ENCODE measurements at places on chromosomes 1 and 21.
A peak's percentile ranks its signal among the peaks of the same experiment; 100 is the strongest.

DNA sequence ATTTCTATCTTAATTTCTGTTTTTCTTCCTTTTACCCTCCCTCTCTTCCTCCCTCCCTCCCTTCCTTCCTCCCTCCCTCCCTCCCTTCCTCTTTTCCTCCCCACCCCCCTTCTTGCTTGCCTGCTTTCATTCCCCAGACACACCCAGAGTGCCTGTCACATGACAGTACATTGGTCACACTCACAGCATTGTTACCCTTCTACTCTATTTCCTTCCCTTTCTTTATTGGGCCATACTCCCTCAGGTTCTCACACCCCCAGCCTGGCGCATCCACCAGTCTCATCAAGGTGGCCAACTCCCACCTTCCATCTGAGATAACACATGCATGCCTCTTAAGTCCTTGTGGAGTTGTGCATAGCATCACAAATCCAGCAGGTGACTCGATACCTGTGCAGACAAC lies 10.9 kb downstream of the TMPRSS3 start:
- DNase-seq = no peak

- DNase-seq = no peak
These were observed 308.1 kb downstream of the GPATCH2 start for GRCh38 chr1:217322834-217323233.

- no peak for DNase-seq
These were observed 45.7 kb downstream of the PAX7 start for GRCh38 chr1:18676332-18676781.

DNA sequence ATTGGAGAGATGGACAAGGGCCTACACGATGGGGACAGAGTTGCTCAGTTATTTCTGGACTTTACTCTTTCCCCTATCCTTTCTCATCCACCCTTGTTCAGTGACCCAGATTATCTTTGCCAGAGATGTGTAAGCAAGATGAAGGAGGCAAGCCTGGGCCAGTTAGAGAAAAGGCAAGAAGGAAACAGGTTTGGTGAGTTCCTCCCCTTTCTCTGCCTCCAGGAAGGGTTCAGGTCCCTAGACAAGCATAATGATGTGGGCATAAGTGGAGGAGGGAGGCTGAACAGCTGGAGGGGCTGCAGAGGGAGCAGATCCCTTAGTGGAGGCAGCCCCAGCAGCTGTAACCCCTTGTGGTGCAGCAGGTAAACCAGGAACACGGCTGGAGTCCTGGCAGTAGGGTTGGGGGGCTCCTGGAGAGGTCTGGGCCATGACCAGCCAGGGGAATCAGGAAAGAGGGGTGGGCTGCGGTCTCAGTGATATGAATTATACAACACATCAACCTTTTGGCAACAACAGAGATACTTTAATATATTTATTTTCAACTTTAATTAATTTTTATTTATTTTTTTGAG lies 9.2 kb upstream of the CDC42 start:
- no peak for DNase-seq

- no peak for DNase-seq
These were observed 393.6 kb downstream of the PTPRU start for GRCh38 chr1:29629814-29630516.

- no peak for DNase-seq
These were observed 8.1 kb upstream of the TCHHL1 start for GRCh38 chr1:152096931-152097330.

DNA sequence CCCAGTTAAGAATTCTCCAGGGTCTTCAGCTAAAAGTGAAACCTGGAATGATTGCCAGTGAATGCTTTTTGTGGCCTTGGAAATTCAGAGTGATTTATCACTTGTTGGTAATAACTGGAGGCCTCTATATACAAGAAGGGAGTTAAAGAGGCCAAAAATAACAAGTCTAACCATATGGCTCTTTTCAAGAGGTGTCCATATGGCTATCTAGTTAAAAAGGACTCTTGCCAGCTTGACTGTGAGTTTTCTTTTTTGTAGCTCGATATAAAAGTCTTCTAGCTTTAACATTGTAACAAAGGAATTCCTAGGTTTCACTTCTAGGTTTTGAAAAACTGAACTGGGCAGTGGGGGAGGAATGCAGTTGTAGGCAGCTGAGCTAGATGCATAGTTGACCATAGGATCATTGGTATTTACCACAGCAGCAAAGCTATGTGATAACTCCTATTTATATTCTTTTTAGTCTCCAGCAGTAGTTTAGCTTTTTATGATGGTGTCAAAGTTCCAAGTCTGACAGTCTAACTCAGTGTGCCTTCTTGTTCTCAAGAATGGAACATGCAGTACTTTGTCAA lies 44.4 kb downstream of the CACHD1 start:
- peak; percentile 70 for DNase-seq

GRCh38 chr1:17496419-17496818 lies 43.1 kb upstream of the ARHGEF10L start:
- DNase-seq = no peak

- DNase-seq = no peak
These were observed 190.0 kb upstream of the C1orf105 start for GRCh38 chr1:172230526-172230925.

GRCh38 chr1:180527101-180527669 lies 24.8 kb upstream of the ACBD6 start:
- DNase-seq = peak; percentile 28

DNA sequence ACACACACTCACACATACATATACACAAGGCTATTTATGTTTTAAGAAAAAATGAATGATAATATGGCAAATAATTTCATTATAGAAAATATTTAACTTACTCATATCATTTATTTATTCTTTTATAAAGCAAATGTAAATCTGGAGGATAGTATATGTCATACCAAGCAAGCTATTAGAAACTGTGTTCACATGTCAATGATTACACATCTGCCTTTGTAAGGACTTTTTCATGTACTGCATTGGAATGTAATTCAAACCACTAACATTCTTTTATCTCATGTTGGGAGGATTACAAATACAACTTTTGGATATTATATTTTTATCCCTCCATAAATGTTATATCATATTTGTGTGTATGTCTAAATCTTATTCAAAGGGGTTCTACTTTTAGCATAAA lies 1887.4 kb downstream of the NCAM2 start:
- no peak for DNase-seq

DNA sequence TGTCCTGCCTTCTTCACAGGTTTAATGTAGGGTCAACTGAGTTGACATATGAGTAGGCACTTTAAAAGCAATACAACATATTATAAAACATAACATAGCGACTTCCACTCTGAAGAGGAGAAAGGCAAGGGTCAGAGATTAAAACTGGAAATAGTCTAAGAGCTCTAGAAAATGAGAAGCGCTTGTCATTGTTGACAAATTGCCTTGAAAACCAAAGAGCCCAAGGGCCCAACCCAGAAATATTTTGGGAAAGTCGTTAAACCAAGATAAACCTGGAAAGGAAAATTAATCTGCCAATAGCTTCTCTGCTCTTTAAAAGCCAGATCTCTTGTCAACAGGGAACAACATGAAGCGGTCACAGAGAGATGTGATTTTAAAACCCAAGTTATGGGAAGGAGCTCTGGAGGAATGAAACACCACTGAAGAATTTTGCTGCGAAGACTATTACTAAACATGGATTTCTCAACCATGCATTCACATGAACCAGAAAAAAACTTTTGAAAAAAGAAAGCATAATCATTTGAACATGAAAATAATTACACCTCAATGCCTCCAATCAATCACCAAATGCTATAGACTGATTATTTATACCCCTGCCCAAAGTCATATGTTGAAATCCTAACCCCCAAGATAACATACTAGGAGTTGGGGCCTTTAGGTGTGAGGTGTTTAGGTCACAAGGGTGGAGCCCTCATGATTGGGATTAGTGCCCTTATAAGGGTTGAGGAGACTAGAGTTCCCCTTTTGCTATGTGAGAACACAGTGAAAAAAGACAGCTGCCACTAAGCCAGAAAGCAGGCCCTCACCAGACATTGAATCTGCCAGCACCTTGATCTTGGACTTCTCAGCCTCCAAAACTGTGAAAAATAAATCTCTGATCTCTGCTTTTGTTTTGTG lies 33.0 kb upstream of the MTF1 start:
- DNase-seq = peak; percentile 71

DNA sequence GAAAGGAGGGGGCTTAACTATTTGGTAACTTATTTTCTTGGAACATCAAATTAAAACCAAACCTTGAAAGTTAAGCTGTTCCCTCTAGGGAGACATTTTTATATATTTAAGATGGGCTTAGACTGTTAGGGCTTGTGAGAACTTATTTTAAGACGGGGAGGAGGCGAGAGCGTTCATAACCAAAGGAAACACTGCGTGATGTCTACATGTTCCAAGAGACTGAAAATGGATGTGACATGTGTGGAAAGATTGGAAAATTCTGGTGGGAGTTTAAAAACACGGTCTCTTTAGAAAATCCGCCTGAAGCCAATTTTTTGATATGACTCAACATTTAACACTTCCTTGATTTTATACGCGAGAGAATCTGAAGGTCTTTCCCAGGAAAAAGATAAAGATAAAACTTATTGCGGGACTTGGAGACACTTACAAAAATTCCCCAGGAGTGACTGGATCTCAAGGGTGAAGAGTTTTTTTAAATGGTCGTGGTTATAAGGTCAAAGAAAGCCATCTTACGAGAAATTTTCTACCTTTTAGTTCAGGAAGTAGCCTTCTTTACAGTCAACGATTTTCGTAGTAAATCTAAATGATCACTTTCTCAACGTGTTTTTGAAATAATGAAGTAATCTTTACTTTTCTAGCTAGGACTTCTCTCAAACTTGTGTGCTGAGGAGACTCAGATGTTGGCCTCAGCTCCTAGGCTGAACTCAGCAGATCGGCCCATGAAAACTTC lies 828 bp downstream of the PNRC2 start:
- peak; percentile 78 for DNase-seq

GRCh38 chr1:241596633-241597032 lies 43.5 kb downstream of the CHML start:
- no peak for DNase-seq

DNA sequence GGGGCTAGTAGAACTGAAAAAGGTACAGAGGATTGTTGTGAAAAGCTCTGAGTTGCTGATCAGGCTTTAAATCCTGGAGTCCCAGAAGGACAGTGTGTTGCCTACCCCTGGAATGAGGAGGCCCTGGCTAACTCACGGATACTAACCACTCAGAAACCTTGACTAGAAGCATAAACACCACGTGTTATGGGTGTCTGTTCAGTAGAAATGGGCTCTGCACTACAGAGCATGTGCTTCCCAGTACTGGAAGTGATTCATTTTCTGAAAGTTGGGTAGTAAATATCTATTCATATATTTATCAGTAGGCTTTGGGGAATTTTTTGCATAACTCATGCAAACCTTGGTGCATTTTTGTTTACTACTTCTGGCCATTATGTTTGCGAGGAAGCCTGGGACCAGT lies 15.1 kb upstream of the CLCA1 start:
- no peak for DNase-seq

DNA sequence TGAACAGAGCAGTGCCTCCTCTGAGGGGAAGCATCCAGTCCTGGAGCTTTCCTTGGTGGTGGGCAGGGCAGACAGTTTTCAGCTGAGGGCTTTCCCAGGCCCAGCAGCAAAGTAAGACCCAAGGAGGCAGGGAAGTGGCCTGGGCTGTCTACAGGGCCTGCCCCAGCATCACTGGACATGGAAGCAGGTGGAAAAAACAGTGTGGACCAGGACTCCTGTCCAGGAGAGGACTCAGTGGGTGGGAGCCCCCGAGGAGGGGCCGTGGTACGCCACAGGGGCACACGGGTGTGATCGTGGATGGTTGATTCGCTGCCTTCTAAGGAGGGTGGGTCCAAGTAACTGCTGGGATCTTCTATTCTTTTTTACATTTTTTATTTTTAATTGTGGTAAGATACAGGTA lies 387.6 kb downstream of the KIF26B start:
- DNase-seq = no peak

GRCh38 chr1:22362626-22363402 lies 88.8 kb upstream of the ZBTB40 start:
- no peak for DNase-seq

DNA sequence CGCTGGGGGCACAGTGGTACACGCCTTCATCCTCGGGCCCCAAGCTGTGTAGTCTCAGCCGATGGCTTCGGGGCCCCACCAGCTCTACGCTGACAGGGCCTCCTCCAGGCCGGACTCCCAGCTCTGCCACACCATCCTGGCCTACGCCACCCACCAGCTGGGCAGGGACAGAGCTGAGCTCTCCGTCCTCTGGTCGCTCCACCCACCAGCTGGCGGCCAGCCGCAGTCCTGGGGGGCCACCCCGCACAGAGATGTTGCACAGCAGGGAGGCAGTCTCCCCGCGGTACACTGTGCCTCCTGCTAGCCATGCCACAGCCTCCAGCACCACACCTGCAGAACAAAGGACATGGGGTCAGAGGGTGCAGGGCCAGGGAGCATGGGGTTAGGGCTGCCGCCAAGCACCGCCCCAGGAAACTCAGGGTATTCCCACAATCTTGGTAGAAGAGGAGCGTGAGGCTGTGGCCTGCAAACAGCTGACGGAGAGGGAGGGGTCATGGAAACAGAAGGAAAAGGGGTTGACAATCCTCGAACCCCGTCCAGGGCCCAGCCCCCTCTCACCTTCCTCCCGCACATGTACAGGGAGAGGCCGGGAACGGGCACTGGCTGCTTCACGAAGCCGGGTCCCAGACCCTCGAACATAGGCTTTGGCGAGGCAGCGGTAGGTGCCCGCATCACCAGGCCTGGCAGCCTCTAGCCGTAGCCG lies 5.9 kb downstream of the IGSF8 start:
- no peak for DNase-seq

DNA sequence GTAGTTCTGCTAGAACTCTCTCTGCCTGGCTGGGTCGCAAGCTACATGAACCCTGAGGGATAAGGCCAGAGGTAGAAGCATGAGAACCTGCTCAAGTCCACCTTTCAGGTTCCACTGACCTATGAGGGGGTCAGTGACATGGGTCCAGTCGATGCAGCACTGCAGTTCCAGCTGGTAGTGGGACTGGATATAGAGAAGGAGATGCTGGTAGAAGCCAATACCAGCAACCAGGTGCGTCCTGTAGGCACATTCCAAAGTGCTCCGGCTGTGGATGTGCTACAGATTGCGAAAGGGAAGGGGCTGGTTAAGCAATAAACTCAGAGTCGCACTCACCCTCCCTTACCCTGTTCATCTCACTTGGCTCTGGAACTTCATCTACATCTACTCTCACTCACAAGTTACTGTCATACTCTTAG lies 5.7 kb downstream of the SMG5 start:
- peak; percentile 40 for DNase-seq

DNA sequence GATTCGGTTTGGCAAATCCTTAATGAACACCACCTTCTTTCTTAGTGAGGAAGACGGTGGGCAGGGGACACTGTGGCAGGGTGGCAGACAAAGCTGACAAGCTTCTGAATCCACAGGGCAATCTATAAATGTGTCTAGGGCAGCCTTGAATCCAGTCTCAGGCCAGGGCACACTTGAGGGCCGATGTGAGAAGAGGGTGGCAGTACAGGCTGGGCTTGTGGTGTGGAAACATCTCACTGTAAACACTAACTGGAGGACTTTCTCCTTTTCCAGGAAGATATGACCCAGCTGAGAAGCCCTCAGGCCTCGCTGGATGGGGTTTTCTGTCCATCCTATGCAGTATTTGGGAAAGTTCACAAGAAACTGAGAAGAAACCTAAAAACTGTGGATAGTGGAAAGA lies 46.5 kb downstream of the PKP1 start:
- DNase-seq = peak; percentile 22

All from adipocyte (in vitro differentiated cells).